ENCODE measurements at places on chromosomes 5 and 9.

DNA sequence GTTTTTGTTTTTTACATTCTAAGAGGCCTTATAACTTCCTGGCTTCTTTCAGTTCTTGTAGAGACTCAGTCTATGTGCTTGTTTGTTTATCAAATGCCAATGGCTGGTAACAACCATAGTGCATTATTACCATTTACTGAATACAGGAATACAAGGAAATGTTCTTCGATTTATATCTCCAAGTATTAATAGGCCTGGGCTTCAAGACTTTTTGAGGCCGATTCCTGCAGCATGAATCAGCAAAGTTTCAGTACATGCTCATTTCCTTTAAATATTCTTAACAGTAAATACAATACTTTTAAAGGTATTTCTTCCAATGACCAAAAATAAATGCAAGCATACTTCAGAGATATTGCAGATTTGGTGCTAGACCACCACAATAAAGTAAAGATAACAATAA is 535.3 kb downstream of the EFNA5 start:
- no peak for DNase-seq

GRCh38 chr5:102750151-102750834 is 4.8 kb upstream of the PAM start:
- DNase-seq = no peak

DNA sequence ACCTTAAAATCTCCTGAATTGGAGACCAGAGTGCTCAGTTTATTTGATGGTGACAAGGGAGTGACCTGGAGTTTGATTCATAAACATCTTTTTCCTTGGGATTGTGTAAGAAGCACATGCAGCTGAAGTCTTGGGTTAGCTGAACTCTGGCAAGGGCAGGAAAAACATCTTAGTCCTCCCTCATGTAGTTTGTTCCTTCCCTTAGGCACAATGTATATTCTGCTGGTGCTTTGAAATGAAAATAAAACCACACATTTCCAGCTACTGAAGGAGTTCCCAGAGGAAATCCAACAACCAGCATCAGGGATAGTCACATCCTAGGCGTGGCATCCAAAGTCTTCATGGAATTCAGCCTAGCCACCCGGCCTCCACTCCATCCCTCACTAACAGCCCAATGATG is 95.2 kb upstream of the PAPPA start:
- DNase-seq = no peak

- DNase-seq = peak; percentile 95
Observed at GRCh38 chr5:69414885-69415583, at the start of gene MARVELD2. MARVELD2 (plus strand) TSS chr5:69415116; CDS start chr5:69419386, 4,270 bp downstream.

- DNase-seq = no peak
Observed at GRCh38 chr5:56169281-56169680, 63.8 kb downstream of the ANKRD55 start.

GRCh38 chr5:59575648-59576445 is 317.7 kb downstream of the PDE4D start:
- DNase-seq = no peak

DNA sequence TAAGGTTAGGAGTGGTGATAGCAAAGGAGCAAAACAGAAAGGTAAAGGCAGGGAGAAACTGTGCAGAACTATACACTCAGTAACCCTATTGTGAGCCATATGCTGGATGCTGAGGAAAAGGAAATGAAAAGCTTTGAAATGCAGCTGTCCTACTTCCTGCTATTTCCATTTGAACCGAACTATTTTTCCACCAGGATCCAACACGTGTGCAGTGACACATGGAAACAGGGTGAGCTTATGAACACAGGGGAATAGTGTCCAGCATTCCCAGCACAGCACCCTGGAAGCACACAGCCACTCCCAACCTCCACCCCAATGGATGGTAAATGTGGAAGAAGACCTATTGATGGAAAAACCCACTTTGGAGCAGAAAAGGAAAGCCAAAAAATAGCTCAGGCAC is 69.0 kb upstream of the SLC12A2 start:
- DNase-seq = no peak

DNA sequence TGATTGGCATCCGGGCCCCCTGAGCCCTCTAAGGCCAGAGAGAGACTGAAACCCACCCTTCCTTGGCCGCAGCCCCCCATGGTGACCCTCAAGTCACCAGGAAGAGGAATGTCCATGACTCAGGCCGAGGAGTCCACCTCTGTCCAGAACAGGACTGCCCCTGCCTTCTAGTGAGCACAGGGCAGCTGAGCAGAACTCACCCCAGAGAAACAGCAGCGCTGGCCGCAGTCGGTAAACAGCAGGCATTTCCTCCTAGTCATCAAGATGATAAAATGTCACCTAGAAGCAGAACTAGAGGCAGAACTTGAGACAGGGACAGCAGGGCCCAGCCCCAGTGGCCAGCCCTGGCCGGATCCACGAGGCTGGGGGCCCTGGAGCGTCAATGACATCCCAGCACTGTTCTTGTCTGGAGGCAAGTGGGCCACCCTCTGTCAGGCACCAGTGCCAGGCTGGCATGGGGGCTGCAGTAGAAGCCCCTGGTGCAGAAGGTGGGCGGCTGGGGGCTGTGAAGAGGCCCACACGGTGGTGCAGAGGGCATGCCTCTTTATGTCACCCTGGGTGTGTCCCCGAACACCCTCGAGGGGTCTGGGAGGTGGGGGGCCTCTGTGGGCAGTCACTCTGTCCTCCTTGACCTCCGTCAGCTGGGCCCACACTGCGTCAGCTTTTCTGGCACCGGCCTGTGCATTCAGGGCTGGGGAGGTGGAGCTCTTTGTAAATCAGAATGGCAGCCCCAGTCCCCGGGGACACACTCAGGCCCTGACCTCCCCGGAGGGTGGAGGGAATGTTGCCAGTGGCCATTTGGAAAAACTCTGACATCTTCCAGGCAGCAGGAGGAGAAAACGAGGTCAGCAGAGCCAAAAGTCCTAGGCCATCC is 83.0 kb downstream of the NTNG2 start:
- no peak for DNase-seq

DNA sequence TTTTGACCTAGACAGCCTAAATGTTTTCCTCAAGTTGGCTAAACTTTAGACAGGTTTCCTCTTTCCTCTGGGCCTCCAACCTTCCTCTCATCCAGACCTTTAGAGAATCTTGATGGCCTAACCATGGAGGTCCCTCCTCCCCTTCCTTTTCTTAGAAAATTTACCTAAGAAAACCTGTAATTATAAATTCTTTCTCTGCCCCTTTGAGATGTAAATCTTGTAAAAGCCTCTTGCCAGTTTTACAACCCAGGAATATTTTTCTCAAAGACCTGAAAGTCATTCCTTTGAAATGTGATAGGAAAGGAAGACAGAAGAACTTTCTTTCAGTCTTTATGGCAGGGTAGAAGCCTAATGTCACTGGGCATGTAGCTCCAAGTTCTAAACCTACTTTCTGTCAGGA is 1752.6 kb upstream of the C9orf72 start:
- DNase-seq = no peak

DNA sequence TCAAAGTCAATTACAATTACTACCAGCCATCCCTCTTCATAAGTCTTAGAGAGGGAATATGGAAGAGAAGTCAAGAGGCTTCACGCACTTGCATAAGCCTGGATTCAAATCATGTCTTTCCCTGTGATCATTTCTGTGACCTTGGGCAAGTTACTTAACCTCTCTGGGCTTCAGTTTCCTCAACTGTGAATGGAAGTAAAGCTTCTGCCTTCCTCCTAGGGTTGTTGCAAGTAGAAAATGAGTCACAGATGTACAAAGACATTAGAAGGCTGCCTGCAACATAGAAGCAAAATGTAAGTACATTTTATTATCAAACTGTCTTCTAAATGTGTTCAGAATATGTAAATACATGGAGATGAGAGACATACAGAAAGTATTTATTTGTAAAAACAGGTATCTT is 42.3 kb upstream of the SEMA6A start:
- no peak for DNase-seq

- no peak for DNase-seq
Observed at GRCh38 chr5:167355346-167355745, 936.1 kb upstream of the WWC1 start.

DNA sequence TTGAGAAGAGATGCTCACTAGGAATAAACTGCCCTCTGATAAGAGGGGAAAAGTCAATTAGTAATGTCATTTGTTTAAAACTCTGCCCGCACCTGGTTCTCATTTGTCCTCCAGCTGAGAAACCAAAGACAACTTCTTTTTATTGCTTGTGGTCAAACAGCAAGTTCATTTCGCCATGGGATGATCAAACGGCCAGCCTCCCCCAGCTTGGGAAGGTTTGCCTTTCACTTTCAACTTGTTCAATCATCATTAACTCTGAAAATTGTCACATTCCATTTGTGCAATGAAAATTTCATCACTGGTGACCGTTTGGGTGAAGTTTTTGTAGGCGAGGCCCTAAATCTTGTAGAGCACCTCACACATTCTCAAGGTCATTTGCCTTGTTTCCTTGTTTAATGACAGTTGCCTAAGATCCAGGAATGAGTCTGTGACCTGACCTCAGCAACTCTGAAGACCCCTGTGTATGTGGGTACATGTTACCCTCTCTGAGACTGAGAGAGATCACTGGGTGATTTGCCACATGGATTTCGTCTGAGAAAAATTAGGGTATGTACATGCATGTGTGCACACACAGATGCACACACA is 117.7 kb downstream of the MARCHF3 start:
- no peak for DNase-seq

DNA sequence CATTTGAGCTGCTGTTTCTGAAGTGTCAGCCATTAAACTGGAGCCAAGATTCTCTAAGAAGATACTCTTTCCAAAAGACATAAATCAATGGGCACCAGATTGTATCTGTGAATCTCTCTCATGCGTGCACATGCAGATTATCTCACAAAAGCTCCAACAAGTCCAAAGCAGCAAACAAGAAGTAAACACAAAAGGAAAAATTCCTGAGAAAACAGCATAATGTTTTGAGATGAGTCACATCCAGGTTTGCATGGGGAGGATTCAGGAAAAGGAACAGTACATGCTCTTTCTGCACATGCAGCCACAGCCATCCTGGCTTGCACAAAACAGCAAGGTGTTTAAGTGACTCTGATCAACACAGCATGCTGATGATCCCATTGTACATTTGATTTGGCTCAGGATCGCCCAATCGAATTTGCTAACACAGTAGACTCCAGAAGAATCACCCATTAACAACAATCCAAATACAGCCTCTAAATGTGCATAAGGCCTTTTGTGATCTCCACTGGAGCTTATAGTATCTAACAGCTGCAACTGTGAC is 143.1 kb downstream of the ELAVL2 start:
- no peak for DNase-seq

DNA sequence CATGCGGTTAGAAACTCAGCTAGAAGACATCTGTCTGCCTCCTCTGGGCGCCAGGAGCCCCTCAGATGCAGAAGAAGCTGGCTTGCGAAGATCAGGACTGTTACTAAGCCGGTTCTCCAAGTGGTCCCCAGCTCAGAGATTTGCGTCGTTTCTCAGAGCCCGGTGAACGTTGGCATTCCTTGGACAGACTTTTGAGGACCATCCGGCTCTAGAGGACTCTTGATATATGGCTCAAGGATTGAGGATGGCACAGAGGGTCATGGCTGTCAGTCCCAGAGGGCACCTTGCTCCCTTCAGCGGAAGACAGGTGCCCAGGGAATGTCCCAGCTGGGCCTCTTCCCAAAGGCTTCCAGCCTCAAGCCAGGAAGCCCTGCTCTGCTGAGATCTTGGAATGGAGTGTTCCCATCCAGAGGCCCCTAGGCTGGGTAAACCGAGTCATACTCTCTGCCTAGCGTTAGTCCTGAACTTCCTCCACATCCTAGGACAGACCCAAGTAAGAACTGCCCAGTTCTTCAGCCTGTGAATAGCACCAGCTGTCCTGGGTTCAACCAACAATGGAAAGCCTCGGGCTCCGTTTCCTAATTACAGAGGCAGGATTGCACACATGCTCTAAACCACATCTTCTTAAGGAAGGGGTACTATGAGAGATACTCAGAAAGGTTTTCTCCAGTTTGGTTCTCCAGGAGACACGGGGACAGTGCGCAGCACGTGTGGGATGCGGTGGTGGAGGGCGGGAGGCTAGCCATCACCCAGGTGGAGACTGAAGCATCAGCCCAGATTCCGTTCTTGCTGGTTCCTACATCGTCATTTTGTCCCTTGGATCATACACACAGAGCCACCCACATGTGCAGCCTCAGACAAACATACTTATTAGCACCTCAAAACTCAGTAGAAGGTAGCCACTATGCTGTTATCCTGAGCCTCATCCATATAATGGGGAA is 51.4 kb downstream of the ZNF354C start:
- DNase-seq = no peak

DNA sequence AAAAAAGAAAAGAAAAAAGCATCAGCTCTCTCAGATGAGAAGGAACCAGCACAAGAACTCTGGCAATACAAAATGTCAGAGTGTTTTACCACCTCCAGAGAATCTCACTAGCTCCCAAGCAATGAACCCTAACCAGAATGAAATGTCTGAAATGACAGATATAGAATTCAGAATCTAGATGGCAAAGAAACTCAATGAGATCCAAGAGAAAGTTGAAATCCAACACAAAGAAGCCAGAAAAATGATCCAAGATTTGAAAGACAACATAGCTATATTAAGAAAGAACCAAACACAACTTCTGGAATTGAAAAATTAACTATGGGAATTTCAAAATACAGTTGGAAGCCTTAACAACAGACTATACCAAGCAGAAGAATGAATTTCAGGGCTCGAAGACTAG is 396.3 kb downstream of the PDE4D start:
- no peak for DNase-seq

DNA sequence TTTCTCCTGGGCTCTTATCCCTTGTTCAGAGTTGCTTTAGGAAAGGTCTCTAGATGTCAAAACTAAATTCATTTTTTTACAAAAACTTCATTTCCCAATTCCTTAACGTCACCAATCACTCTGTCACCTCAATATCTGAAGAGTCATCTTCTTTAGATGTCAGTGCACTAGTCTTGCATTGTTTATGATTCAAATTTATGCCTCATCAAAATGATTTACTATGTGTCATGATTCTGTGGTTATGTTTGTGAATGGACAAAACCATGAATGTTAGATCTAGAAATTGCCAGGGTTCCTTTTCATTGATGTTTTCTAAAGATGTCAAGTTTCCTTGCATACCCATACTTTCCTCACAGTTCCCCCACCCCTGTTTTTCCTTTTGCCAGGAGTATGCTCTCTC is 21.5 kb downstream of the CWC27 start:
- no peak for DNase-seq

DNA sequence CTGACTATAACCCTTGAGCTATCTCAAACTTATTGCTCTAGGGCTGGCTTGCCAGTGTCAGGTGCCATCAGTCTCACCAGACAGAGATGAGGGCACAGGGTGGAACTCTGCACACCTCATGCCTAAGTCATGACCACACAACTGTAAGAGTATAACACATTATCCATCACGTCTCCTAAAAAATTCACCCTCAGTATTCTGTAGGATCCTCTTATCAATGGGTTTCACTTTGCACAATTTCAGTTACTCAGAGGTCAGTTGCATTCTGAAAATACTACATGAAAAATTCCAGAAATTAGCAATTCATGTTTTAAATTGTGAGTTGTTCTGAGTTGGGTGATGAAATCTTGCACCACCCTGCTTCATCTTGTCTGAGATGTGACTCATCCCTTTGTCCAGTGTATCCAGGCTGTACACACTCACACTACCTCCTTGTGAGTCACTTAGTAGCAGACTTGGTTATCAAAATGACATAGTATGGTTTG is 690.9 kb upstream of the CDH18 start:
- DNase-seq = peak; percentile 55

Data from LoVo (cell line).